Urinary bladder (tissue), 4 donors: ENCODE measurements at places on chromosomes 12 and 14.

- no peak for DNase-seq
These were observed 37.8 kb downstream of the PHETA1 start for GRCh38 chr12:111330800-111331752.

DNA sequence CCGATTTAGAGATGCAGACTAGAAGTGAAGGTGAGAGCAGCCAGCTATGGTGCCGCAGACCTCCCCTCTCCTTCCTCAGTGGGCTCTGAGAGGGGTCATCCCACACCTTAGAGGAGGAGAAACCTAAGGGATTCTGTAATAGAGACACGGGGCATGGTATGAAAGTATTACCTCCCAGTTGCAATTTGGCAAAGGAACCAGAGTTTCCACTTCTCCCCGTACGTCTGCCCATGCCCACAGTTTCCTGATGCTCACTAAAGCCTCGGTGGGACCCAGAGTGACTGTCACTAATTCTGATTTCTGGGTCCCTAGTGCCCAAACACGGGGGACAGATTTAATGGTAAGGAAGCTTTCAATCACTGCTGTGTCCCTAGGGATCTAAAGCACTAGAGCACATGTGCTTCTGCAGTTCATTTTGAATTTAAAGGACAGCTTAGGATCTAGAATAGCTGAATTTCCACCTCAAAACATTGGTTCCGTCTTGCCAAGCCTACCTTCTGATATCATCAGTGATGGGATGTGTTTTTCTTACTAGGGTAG is 44.1 kb downstream of the DAD1 start:
- no peak for DNase-seq

GRCh38 chr14:98140862-98141530 is 1131.0 kb downstream of the BCL11B start:
- no peak for DNase-seq

DNA sequence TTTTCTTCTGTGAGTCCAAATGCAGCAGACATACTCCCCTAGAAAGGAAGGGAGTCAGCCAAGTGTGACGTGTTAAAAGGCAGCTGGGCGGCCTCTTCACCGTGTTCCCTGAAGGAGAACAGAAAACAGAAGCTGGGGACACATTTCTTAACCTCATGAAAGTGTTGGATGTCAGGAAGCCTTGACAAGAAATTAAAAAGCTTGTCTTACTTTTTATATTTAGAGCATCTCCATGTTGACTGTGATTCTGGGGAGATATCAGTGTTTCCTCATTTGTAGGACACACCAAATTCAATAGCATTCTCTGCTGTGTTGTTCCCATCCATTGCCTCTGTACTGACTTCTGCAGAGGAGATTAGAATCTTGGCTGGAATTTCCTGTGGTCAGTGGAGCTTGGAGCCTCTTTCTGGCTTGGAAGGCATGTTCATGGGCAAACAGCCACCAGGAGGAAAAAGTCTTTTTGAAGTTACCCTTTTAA is 93.7 kb downstream of the RMST start:
- DNase-seq: peak; percentile 64

DNA sequence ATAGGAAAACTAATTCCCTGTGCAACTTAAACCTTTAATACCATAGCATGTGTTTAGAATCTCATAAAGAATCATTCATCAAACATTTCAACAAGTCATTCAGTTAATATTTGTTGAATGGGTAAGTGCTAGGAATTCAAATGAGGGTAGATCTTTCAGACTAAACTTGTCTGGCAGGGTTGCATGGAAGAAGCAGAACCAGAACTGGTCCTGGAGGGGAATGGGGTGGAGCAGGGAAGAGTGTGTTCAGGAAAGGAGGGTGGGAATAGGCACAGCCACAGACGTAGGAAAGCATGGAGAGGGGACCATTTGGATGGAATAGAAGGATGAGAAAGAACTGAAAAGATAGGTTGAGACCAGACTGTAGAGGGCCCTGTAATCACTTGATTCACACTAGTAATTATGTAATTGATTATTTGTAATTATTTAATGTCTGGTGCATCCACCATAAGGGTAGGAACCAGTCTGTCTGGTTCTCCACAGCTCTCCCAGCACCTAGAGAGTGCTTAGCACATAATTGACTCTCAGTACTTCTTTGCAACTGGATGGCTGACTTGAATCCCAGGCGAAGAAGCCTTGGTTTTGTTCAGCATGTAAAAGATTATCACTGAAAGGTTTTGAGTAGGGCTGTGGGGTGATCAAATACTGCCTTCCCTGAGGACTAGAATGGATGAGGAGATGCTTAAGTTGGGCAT is 3.0 kb upstream of the MAP3K9 start:
- no peak for DNase-seq

- no peak for DNase-seq
These were observed 200.0 kb downstream of the ADAMTS20 start for GRCh38 chr12:43352001-43352400.

DNA sequence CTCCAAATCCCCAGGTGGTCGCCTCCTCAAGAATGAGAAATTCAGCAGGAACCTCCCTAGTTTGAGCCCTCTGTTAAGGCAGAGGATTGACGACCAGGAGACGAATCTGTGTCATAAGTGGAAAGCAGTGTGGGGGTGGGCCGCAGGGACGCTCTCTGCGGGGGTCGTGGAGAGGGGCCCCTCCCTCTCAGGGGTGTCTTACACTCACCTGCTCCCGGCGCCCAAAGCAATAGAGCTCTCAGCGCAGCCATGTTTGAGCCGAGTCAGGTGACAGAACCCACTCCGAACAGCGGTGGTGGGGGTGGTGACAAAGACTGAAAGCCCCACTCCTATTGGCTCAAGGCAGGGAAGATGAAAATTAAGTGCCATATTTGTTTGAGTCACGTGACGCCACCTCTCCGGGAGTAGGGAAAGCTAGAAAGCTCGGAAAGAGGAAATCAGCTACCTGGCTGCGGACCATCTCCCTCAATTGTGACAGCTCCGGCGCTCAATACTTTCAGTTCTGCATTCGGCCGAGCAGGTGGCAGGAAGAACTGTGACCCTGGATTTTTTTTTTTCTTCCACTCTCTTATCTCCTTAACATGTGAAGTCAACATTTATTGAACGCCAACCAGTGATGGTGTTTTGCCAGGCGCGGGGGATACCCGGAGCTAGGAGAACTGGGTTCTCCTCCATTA is at the start of gene ZFYVE26:
ZFYVE26 (minus strand) TSS at position 265 of the 677 bp plus-strand sequence. CDS start 627 bp downstream, outside the sequence.
- peak; percentile 96 for DNase-seq

DNA sequence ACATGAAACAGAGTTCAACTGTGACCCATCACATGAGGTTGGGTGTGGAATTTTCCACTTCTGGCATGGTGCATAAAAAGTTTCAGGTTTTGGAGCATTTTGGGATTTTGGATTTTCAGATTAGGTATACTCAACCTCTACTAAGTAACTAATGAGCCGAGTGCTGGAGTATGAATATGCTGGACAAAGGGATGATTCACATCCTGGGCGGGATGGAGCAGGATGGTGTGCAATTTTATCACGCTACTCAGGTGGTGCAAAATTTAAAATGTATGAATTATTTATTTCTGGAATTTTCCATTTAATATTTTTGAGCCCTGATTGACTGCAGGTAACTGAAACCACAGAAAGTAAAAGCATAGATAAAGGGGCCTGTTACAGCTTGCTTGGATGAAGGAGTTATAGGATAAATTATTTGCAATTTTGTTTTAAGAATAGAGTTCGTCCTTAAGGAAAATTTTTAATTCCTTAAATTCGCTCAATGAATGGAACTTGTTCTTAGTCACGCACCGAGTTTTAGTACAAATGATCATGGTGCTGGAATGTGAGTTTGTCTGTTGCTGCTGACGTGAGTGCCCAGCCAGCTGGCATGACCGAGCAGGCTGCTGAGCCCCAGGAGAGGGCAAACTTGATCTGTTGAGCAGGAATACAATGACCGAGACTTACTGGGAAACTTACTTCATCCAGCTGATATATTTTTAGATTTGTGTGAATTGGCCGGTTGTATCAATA is 176.3 kb downstream of the ESR2 start:
- DNase-seq: no peak

- DNase-seq: no peak
These were observed 164.0 kb upstream of the PZP start for GRCh38 chr12:9372202-9372601.

DNA sequence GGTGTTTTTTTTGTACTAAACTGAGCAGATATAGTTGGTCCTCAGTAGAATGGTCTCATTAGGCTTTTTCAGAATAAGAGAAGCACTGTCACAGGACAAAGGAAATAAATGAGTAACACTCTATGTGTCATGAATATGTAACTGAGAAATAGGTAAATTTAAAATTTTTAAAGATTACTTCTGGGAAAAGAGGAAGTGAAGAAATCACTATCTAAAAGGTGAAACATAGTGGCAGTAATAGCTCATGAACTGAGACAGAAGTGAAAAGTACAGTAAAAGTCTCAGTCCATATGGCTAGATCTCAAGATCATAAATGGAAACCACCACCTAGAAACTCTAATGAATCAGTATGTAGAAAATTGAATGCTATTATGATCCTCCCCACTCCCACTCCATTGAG is 89.3 kb upstream of the TTC7B start:
- no peak for DNase-seq

GRCh38 chr12:122867691-122868461 is 28.0 kb downstream of the VPS37B start:
- DNase-seq: no peak

DNA sequence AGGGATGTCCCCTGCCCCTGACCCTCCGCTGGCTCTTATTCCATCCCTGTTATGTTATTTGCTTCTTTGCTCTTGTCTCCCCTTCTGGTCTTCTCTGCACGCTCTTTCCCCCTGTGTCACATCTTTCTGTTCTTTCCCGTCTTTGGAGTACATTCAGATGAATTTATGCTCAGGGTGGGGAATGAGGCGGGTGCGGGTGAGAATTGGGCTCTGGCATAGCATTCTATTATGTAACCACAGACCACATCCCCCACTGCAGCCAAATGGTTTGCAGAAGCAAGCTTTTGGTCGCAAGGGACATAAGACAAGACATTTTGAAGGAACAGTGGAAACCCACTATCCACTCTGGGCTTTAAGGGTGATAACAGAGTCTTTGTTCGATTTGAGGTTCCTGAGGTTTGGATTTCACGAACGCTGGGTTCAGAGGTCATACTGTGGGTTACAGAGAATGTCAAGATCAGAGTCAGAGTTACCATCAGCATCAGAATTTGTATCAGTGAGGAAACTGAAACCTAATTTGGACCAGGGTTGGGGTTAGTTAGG is 3.8 kb downstream of the ENDOU start:
- DNase-seq: no peak

DNA sequence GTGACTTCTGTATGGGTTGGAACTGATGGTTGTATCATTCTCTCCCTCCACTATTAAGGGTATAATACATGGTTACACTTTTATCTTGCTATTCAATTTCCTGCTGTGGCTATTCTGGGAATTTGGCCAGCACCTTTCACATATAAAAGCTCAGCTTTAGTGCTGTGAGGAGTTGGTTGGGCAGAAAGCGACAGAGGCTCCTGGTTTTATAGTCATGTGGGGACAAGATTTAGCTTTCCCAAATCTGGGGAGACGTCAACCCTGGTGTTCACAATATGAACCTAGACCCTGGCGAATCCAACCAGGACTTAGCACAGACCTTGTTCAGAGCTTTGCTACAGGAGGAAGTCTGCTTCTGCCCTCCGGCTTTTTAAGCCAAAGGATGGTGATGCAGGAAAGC is 36.5 kb downstream of the FOS start:
- no peak for DNase-seq

DNA sequence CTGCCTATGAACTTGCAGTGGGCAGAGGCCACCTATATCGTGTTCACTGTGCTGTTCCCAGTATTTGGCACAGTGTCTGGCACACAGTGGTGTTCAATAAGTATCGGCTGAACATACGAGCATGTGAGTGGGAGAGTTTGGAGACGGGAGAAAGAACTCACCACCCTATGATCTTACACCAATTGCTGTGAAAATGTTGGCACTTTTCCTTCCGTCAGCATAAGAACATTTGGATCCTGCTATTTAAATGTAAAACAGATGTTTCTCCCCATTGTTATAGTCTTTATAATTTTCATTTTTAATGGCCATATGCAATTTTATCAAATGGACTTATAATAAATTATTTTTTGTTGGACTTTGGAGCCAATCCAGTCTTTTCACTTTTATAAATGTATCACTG is 144.4 kb downstream of the EFCAB11 start:
- DNase-seq: no peak

DNA sequence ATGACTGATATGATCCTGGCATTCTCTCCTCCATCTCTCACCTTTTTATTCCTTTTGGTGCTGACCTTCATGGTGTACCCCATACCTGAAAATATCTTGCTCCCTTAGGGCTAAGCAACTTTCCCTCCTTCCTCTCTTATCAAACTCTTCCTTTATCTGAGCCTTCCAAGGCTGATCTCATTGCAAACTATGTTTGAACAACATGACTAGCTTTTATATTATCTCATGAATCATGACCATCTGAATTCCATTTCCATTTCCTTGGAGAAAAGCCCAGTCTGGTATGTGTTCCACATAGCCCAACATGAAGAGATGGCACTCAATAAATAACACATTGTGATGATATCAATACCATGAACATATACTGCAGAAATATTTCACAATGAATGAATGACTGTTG is 111.6 kb downstream of the TSPAN8 start:
- DNase-seq: no peak

DNA sequence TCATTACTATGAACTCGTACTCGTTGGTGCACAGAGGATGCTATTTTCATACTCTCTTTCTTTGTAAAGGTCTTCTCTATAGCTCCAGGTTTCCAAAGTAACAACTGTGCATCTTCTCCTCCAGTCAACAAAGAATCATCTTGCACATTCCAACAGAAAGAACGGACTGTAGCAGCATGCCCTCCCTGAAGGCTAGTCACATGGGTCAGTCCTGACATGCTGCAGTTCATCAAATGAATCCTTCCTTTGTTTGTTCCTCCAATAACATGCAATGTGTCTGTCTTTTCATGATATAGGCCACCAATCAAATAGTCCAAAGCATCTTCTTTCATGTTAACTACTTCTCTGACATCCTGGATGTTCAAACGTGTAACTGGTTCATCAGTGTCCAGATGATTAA is 42.9 kb downstream of the WDR89 start:
- DNase-seq: no peak

DNA sequence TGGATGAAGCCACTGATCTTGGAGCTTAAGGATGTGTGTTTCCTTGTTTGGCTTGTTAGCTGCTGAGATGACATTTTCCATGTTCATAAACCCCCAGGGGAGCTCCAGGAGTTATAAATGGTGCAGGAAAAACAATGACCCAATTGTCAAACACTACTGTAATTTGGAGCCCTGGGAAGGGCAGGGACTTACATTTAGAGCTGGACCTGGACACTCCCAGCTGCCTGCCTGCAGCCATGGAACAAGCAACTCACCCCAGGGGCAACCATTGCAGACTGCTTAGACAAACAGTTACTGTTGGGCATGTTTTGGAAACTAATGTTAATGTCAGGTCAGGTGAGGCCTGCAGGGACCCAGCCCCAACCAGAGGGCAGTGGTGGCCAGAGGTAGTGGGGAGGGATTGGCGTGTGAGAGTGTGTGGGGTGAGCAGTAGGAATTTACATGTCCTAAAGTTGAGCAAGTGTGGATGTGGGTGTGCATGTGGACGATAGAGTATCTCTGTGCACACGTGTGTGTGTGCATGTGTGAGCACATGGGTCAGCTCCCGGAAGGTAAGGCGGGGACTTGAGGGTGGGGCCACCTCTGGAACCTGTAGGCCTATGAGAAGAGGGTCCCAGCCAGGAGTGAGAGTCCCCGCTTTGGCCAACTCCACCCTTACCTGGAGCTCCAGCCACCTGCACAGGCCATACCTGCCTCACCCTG is 86.4 kb upstream of the NOS1 start:
- DNase-seq: no peak
